ENCODE measurements at places on chromosomes 13 and 19.

DNA sequence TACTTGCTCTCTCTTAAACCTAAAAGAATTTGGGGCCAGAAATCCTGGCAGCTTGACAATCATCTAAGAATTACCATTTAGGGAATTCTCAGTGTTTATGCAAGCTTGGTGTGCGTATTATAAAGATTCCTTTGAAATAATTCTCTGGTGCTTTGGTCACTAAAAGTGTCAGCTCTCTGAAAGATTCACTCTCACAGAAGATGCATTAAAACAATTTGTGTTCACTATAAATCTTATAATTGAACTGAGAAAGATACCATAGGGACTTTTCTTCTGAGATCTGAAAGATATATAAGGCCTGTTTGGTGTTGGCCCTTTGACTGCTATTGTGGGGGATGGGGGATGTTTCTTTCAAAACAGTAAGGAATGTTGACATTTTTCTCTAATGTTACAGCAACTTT, 27.3 kb downstream of the EPSTI1 start:
- DNase-seq, result no peak

DNA sequence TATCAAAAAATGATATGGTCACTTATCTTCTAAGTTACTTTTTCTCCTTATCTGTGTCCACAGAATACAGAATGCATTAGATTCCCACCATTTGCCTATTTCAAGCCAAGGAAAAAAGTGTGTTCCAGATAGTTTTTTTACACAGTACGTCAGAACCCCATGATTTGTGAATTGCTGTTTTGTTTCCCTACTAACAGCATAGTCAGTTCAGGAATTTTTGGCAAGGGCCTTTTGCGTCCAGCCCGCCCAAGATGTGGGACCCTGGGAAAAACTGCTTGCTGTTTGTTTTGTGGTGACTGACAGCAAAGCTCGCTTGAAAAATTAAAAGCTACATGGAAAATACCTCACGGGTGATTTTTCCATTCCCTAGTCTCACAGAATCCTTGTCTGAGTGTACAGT, 20.4 kb upstream of the FAM216B start:
- no peak for DNase-seq

GRCh38 chr19:7748756-7749155, 1.4 kb upstream of the CD209 start:
- DNase-seq, result no peak

GRCh38 chr13:60397704-60398378, 821 bp downstream of the TDRD3 start:
- DNase-seq, result peak; percentile 14

- DNase-seq, result no peak
These were observed 165.6 kb downstream of the MZT1 start for GRCh38 chr13:72561791-72562190.

GRCh38 chr13:94829185-94829836, 117.0 kb upstream of the SOX21 start:
- DNase-seq, result no peak

DNA sequence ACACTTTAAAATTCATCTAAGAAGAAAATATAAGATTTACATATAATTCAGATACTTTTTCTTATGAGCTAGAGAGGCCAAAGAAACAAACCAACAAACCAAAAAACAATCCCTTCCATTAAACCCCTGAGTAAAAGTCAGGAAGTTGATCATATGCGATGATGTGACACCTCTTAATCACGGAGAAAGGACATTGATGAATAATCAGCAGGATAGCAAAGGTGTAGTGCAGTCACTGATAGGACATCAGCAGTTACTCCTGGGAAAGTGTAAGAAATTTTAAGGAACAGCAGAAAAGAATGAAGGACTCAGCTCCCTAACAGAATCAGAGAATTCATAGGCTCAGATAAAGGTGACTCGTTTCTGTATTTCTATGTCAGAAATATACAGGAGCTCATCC, 202.4 kb upstream of the EDNRB start:
- DNase-seq, result no peak

DNA sequence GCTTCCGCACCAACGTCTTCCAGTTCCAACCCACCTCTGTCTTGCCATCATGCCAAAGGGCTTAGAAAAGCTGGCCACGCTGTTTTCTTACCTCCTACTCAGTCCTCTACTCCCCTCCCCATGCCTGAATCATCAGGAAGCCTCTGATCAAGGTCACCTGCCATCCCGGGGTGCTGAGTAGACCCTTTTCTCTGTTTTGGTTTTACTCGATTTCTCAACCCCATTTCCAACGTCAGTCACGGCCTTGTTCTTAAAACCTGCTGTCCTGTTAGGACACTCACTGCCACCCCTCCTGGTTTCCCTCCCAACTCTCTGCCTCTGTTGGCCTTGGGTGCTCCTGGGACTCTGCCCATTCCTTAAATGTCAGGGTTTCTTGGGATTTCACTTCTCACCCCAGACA, 350.1 kb downstream of the FOXO1 start:
- no peak for DNase-seq

GRCh38 chr13:42892760-42893159, 99.3 kb downstream of the EPSTI1 start:
- no peak for DNase-seq

GRCh38 chr13:32073180-32073864, 41.7 kb downstream of the FRY start:
- no peak for DNase-seq

DNA sequence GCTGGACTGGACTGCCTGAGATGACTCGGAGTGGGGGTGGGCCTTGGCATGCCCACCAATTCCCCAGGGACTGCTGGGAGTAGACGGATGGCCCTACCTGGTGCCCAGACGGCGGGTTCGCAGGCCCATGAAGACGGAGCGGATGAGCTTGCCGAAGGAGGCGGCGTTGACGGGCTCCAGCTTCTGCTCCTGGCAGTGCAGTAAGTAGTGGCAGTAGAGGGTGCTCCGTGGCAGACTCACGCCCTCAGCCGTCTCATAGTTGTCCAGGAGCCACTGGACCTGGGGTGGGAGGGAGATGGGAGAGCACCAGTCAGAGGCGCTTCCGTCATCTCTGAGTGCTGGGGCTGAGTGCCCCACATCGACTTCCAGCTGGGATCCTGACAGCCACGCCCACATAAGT, 17.6 kb downstream of the DCAF15 start:
- DNase-seq, result no peak

GRCh38 chr19:23527797-23528196, 132.5 kb upstream of the ZNF91 start:
- no peak for DNase-seq

GRCh38 chr13:98549728-98550317, 27.1 kb downstream of the STK24 start:
- DNase-seq, result no peak

GRCh38 chr19:44856421-44857083, 10.5 kb downstream of the NECTIN2 start:
- DNase-seq, result no peak
